ENCODE measurements at places on chromosomes 16 and 17.

DNA sequence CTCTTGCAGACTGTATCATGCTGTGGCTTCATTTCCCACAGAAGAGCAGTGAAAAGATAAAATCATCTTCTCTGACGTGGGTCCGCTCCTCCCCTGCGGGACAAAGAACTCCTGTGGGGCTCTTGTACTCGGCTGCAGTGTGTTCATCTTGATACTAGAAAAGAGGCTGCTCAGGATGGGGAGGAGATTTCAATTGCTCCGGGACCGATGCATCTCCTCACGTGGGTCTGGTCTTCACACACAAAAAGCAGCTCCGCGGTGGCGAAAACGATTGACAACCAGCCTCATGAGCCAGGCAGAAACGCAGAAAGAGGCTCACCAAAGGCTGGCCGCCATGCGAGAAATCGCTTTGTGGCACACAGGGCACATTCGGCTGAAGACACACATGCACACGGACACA lies 14.4 kb upstream of the KCNJ18 start:
- H3K4me3 ChIP-seq, result no peak overlapping the region
- no peaks in the 10 kb centered on the region for H3K4me1 ChIP-seq
- H3K27me3 ChIP-seq, result no peaks in the 10 kb centered on the region
- H3K36me3 ChIP-seq, result no peaks in the 10 kb centered on the region
- H3K27ac ChIP-seq, result no peak overlapping the region

DNA sequence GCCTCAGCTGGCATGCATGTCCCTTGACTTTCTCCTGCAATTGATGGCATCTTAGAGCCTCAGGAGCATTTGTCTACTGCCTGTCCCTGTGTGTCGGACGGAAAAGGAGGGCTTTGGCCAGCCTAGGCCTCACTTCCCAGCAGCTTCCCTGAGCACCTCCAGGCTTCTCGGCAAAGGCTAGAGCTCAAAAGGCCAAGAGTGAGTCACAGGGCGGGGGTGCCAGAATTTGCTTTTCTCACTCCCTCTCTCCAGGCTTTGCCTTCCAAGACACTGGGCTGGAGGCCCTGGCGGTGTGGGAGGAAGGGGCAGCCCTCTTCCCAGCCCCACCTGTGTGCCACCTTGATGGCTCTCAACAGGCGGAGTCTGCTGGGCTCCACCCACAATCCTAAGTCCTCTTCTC lies 107.3 kb upstream of the MAF start:
- H3K27me3 ChIP-seq, result no peaks in the 10 kb centered on the region
- H3K36me3 ChIP-seq, result no peaks in the 10 kb centered on the region
- no peaks in the 10 kb centered on the region for H3K4me1 ChIP-seq
- H3K27ac ChIP-seq, result no peak overlapping the region
- no peak for DNase-seq

DNA sequence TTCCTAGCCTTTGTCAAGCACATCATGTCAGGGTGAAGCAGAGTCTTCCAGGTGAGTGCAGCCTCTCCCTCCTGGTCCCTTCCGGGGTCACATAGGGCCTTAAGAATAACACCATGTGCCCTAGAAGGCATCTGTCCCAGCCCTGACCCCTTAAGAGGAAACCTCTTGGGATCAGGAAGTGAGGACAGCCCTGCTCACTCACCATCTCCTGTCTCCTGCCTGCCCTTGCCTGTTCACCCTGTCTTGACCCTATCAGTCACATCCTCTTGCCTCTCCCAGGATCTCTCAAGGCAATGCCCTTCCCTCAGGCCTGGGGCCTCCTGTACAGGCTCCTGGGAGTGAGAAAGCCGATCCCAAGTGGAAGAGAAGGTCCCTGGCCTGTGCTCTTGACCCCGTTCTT lies 13.9 kb downstream of the MYL4 start:
- H3K36me3 ChIP-seq, result no peaks in the 10 kb centered on the region
- peaks cover 39% of the 10 kb centered on the region for H3K4me1 ChIP-seq
- H3K27me3 ChIP-seq, result peaks cover 3% of the 10 kb centered on the region

GRCh38 chr16:81888520-81889394 lies 109.7 kb downstream of the PLCG2 start:
- H3K4me3 ChIP-seq, result no peak overlapping the region
- peaks cover 5% of the 10 kb centered on the region for H3K27me3 ChIP-seq
- peaks cover 6% of the 10 kb centered on the region for H3K4me1 ChIP-seq

DNA sequence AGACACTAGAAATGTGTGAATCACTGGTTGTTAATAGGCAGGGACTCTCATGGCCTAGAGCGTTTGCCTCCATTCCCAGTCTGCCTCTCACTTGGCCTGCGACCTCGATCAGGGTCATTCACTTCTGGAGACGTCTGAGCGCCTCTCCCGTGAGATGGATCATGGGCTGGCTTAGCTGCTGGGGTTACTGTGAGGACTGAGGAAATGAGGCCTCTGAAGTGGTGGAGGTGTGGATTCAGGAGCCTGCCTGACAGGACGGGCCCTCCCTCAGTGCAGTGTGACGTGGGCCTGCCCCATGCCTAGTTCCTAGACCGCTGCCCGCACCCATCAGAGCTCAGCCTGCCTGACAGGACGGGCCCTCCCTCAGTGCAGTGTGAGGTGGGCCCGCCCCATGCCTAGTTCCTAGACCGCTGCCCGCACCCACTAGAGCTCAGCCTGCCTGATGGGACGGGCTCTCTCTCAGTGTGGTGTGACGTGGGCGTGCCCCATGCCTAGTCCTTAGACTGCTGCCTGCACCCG lies 61.9 kb downstream of the BANP start:
- DNase-seq, result peak; percentile 15
- H3K27ac ChIP-seq, result peak overlapping the region; percentile 85
- H3K27me3 ChIP-seq, result no peaks in the 10 kb centered on the region
- H3K36me3 ChIP-seq, result no peaks in the 10 kb centered on the region

- no peak overlapping the region for H3K27ac ChIP-seq
- no peaks in the 10 kb centered on the region for H3K36me3 ChIP-seq
- H3K27me3 ChIP-seq, result peaks cover 5% of the 10 kb centered on the region
- DNase-seq, result no peak
- H3K4me3 ChIP-seq, result no peak overlapping the region
These were observed 206.2 kb downstream of the ANKFN1 start for GRCh38 chr17:56359518-56359917.

DNA sequence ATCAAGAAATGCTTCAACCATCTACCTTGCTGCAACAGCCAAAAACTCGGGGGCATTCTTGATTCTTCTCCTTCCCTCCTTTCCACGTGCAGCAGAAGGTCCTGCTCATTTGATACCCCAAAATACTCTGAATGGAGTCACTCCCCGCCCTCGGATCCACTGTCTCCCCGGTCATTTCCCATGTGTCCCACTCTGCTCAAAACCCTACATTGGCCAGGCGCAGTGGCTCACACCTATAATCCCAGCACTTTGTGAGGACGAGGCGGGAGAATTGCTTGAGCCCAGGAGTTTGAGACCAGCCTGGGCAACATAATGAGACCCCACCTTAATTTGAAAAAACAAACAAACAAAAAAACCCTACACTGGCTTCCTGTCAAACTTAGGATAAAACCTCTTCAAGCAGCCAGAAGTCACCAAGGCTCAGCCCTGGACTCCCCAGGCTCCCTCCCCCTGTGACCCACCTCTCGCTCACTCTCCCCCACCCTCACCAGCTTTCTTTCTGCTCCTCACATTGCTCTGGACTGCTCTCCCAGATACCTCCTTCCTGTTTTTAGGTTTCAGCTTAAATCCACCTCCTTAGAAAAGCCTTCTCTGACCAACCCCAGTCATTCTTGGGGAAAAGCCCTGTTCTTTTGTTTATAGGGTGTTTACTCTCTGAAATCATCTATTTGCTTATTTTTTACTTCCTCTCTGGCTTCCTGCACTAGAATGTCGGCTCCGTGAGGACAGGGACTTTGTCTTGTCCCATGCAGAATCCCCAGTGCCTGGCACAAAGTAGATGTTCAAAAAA lies 2.8 kb downstream of the SLC13A2 start:
- no peak overlapping the region for H3K4me3 ChIP-seq
- H3K4me1 ChIP-seq, result peaks cover 6% of the 10 kb centered on the region
- H3K27me3 ChIP-seq, result no peaks in the 10 kb centered on the region
- DNase-seq, result no peak
- no peak overlapping the region for H3K27ac ChIP-seq

DNA sequence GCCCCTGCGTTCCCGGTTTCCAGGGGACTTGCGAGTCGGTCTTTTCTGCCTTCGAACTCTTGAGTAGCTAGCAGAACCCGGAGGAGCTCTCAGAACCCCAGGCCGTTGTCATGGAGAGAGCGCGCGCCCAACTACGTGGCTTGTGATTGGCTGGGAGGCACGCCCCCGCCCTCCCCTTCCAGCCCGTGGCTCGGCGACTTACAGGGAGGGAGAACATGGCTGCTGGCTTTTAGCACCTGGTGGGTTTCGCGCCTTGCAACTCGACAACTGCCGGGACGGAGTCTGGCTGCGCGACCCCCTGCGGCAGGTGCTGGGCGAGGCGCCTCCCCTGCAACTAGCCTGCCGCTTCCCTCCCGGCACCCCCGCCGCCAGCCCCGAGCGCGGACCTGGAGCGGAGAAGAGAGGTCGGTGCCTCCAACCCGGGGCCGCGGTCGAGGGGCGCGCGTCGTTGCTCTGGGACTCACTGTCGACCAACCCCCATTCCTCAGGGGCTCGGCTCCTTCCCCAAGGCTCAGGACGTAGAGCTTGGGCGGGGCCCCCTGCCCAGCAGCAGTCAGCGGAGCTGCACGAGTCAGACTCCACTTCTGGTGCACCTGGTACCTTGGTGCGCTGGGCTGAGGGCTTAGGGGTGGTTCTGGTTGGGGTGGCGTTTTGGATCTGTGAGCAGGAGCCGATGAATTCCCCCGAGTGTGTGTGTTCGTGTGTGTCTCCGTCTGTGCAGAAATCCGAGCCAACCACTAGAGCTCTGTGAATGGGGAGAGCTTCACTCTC lies 9.0 kb upstream of the ZFP90 start:
- peaks cover 24% of the 10 kb centered on the region for H3K4me1 ChIP-seq
- peak overlapping the region; percentile 51 for H3K27ac ChIP-seq
- DNase-seq, result peak; percentile 76
- peak overlapping the region; percentile 79 for H3K4me3 ChIP-seq

DNA sequence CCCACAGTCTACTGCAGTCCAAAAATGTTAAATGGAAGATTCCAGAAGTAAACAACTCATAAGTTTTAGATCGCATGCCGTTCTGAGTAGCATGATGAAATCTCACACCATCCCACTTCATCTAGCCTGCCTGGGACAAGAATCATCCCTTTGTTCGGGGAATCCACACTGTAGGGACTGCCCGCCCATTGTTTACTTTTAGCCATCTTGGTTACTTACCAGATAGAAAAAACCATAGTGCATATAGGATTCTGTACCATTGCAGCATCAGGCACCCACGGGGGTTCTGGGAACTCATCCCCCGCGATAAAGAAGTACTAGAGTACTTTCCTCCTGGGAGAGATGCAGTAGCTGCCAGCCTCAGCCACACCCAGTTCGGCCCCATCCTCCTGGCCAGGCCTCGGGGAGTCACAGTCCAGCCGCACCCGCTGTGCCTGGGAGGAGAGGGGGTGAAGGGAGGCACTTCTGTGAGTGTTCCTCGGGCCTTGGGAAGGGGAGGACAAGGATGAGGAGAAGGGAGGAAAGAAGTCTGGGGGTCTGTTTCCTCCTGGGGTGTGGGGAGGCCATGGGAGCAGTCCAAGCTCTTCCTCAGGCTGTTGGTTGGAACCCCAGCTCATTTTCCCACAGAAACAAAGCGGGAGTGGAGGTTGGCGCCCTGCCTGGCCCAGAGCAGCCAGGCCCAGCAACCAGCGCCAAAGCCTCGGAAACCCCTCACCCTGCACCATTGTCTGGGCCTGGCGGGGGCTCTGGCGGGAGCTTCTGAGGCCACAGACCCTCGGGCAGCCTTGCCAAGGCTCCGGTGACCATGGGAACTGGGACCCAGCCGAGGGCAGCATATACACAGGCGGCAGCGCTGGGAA lies 8.9 kb downstream of the TRIM47 start:
- H3K4me3 ChIP-seq, result no peak overlapping the region
- no peak for DNase-seq
- peaks cover 14% of the 10 kb centered on the region for H3K4me1 ChIP-seq
- peaks cover 2% of the 10 kb centered on the region for H3K27me3 ChIP-seq
- H3K27ac ChIP-seq, result no peak overlapping the region
- H3K36me3 ChIP-seq, result no peaks in the 10 kb centered on the region

GRCh38 chr16:83143788-83144187 lies 517.0 kb downstream of the CDH13 start:
- H3K4me1 ChIP-seq, result no peaks in the 10 kb centered on the region
- peaks cover 2% of the 10 kb centered on the region for H3K27me3 ChIP-seq
- H3K4me3 ChIP-seq, result no peak overlapping the region
- peaks cover 7% of the 10 kb centered on the region for H3K36me3 ChIP-seq
- H3K27ac ChIP-seq, result no peak overlapping the region
- no peak for DNase-seq

GRCh38 chr17:37519251-37519985 lies 29.7 kb downstream of the DUSP14 start:
- no peak for DNase-seq
- peaks cover 2% of the 10 kb centered on the region for H3K27me3 ChIP-seq

GRCh38 chr16:81424771-81425170 lies 19.8 kb upstream of the CMIP start:
- peaks cover 3% of the 10 kb centered on the region for H3K27me3 ChIP-seq
- no peak overlapping the region for H3K4me3 ChIP-seq
- H3K27ac ChIP-seq, result peak overlapping the region; percentile 59
- H3K36me3 ChIP-seq, result no peaks in the 10 kb centered on the region

DNA sequence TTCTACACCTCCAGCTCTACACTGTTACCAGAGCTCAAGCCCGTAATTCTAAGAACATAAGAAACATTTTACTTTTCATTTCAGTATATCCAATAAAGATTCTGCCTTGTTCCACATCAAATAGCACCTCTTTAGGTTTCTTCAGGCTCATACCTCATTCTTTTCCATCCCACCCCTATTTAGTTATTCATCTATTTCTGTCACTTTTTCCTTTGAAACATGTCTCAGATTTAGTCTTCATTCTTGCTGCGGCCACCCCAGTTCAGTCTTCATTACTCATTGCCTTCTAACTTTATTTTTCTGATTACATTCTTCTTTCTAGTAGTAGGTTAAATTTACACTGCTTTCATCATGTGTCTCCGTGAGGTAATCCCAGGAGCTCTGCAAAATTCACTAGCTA lies 33.5 kb downstream of the PPM1E start:
- peaks cover 3% of the 10 kb centered on the region for H3K27me3 ChIP-seq
- H3K27ac ChIP-seq, result no peak overlapping the region
- no peak overlapping the region for H3K4me3 ChIP-seq
- H3K4me1 ChIP-seq, result no peaks in the 10 kb centered on the region

DNA sequence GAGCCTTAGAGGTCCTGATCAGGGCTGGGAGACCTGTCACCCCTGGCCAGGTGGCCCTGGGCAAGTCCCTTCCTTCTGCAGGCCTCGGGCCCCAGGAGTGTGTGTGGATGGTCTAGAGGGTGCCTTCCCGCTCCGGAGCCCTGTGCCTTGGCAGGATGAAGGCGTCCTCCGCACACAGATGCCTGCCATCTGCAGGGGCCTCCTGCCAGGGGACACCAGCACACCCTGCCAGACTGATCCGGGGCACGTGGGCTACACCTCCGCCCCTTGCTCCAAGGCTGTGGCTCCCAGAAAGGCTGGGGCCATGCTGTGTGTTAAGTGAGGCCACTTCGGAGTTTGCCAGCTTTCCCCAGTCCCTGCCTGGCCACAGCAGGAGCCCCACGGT lies 30.7 kb downstream of the NPTX1 start:
- H3K4me1 ChIP-seq, result no peaks in the 10 kb centered on the region
- H3K4me3 ChIP-seq, result no peak overlapping the region
- peaks cover 3% of the 10 kb centered on the region for H3K27me3 ChIP-seq
- no peak overlapping the region for H3K27ac ChIP-seq
- no peak for DNase-seq
